GM12892 (cell line): ENCODE measurements at places on chromosomes 5 and 9.

- DNase-seq, result no peak
Measured at GRCh38 chr5:134103397-134103796, 11.1 kb upstream of the TCF7 start.

DNA sequence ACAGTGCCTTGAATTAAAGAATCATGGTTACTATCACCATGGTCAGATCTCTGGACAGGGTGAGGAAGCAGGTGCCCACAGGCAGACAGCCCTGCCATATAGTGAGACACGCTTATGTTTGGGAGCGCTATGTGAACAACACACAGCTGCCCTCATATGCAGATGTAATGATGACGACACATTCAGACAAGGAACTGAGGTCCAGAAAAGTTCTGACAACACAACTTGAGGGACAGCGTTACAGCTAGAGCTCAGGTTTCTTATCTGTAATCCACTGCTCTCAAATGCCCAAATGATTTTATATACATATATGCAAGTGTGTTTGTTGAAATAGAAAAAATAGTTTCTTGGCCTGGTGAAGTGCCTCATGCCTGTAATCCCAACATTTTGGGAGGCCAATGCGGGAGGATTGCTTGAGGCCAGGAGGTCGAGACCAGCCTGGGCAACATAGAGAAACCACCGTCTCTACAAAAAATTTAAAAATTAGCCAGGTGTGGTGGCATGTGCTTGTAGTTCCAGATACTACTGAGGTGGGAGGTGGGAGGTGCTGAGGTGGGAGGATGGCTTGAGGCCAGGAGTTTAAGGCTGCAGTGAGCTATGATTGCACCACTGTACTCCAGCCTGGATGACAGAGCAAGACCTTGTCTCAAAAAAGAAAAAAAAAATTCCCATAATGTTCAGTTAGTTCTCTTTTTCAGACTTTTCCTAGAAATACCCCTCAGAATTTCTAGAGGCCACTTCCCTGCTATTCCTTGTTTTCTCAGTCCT is 423.2 kb downstream of the RAB3C start:
- DNase-seq, result no peak

DNA sequence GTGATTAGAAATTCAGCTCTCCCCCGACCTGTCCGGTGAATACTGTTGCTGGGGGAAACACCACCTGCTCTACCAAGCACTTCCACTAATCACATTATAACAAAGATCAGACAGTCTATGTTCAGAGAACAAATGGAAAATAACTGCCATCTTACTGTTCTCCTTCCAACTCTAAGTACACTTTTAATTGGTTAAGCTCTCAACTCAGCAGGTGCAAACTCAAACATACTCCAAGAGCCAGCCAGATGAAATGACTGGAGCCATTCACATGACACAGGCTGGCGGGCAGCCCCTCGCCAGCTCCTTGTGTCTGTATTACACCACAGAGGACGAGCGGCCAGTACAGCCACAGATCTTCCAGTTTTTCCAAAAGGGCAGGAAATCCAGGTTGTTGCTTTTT is 16.1 kb downstream of the LIFR start:
- DNase-seq, result no peak

DNA sequence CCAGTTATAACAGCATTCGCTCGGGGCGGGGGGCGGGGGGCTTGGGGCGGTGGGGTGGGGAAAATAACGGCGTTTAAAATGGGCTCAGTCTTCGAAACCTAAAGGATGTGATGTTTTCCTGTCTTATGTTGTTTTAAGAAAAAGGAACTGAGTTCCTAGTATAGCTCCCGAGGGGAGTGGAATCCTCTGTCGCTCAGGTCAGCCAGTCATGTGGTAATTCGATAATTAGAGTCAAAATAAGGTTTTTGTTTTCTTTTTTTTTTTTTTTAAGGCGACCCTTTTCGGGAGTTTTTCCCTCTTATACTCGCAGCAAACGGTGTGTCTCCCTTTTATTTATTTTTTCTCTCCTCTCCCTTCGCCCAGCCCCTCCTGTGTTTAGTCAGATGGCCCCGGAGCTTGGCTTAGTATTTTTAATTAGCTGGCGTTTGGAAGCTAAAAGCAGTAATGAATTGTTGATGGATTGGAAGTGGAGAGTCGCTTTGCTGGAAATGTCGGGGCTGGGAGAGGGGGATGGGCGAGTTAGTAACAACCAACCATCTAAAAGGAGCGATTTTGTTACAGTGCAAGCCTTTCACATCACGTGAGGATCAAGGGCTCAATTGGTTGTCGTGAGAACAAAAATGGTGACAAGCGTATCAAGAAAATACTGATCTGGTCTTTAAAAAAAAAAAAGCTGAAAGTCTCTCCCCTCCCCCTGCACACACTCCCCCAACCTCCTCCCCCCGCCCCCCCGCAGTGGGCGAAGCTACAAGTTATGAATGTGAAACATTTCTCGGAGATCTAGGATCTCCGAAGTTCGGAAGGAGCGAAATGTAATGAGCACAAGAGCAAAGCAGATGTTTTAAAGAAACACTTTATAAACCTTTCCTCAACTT is 714 bp upstream of the ZNF608 start:
- DNase-seq, result no peak

GRCh38 chr5:100421360-100421759 is 113.8 kb upstream of the FAM174A start:
- no peak for DNase-seq

DNA sequence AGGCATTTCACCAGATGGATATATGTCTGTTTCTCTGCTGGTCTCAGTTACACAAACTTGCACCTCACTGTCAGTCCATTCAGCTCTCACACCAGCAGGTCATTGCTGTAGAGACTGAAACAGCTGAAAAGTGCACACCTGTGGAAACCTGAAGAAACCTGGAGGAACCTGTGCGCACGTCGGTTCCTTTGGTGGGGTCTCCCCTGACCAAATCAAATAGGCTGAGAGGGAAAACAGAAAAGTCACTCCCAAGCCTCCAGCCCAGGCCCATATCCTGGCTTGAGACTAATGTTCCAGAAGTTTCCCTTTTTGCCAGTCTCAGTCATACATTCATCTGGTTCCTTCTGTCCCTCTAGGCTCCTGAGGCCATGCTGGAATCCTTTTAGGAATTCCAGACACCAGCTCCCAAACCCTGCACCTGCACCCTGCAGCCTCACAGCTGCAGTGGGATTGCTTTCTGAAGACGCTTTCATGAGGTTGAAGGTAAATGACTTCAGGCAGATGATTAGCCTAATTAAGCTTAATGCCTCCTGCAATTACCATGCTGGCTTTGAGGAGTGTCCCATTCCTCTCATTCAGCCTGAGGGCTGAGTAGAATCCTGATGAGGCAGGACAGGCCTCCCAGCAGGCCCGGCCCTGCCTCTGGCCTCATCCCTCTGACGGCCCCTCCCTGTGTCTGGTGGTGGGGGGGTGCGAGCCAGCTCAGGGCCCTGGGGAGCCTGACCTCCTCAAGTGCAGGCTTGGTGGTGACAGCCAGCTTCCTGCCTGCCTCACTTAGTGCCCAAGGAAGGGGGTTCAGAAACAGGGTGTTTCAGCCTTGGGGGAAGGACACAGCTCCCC is 24.3 kb upstream of the CXCL14 start:
- DNase-seq, result no peak
